ENCODE measurements at places on chromosomes 2 and 18.

- no peak for DNase-seq
Measured at GRCh38 chr18:3842844-3843243, 392.9 kb downstream of the TGIF1 start.

GRCh38 chr2:156436497-156437085 lies 412 bp downstream of the GPD2 start:
- no peak for DNase-seq

- no peak for DNase-seq
Measured at GRCh38 chr2:205760157-205760556, 77.9 kb downstream of the NRP2 start.

- no peak for DNase-seq
Measured at GRCh38 chr2:10356439-10356811, 53.7 kb downstream of the HPCAL1 start.

GRCh38 chr2:172811027-172811426 lies 75.4 kb downstream of the RAPGEF4 start:
- no peak for DNase-seq

- DNase-seq, result no peak
Measured at GRCh38 chr2:217208867-217209266, 349.0 kb upstream of the TNP1 start.

GRCh38 chr2:160306985-160307384 lies 106.9 kb upstream of the ITGB6 start:
- DNase-seq, result no peak

- DNase-seq, result no peak
Measured at GRCh38 chr2:229674830-229675530, 39.4 kb downstream of the DNER start.

DNA sequence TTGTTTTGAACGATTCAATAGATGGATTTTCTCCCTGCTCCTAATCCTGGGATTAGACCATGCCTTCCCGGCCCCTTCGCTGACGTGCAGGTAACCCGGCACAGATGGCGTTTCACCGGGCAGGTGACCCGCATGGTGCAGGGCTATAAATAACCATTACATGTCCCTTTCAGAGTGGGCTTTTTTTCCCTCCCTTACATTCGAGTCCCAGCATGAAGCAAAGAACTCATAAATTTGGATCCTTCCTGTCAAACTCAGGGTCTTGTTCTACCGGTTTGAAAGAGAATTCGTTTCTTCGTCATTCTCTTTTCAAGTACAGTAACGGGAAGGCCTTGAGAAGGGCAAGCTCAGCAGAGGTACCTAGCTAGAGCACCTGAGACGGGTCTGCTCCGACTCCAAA lies 46.1 kb downstream of the EDAR start:
- DNase-seq, result no peak

DNA sequence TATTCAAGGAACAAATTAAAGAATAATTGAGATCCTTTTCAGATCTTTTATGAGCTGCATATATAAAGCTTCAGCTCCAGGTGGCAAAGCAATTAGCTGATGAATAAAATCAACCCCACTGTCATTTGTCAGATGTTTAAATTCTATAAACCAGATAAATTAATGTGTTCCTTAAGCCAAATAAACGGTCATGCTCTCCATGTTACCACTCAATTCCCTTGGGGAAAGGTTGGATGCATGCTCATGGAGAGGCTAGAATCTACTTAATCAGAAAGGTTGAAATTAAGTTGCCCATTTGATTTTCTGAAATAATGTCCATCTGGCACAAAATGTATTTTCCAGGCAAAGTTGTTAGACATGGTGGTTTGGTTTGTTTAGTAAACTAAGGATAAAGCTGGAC lies 282.5 kb upstream of the SPRED2 start:
- DNase-seq, result no peak

DNA sequence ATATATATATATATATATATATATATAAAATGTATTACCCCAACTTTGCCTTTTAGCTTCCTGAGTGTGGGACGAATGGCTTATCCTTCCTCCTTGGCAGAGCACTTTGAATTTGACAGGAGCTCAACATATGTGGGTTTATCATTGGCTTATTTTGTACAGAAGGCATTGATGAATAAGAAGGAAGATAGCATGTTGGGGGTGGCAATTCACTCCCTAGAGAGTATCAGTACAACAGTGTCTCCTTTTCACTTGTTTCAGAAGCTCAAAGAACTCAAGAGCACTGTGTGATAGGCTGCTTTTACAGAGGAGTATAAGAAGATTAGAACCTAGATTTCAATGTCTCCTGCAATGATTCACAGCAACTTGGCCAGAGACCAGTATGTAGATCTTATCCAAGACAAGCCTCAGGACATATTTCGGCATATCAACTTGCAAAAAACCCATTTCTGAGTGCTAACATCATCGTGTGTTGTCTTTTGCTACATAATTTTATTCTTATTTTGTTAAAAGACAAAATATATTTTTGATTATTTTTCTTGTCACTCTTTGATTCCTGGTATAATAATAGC lies 345.8 kb downstream of the SOCS6 start:
- DNase-seq, result no peak

GRCh38 chr2:208093128-208093527 lies 31.2 kb downstream of the CRYGD start:
- no peak for DNase-seq

- DNase-seq, result no peak
Measured at GRCh38 chr2:39289609-39290008, 45.8 kb upstream of the CDKL4 start.
